ENCODE measurements at places on chromosomes 4 and X.

DNA sequence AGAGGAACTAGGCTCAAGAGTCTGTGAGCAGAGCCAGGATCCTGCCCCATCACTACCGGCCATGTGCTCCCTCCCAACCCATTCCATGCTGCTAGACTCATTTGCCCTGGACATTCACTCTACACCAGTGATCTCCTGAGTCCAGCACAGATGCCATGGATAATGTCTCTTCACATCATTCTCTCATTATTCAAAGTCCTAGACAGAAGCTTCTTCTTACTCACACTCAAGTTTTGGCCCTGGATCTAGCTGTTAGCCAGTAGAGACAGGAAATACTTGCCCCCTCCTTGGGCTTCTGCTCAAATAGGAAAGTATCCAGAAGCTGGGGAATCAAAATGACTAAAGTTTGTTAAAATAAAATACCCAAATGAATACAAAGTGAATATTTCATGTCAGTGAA is 266.8 kb upstream of the LDB2 start:
- DNase-seq: no peak

DNA sequence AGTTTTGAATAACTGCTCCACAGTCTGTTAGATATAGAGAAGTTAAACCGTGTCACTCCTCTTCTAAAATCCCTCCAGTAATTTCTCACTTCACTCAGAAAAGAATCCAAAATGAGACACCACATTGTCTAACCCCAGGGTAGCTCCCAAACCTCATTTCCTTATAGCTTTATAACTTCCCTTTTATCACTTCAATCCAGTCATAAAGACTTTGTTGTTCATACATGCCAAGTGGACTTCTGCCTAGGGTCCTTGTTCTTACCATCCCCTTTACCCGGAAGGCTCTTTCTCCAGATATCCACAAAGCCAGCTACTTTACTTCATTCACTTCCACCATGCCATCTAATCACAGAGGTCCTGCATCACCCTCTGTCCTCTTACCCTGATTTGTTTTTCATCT is 156.2 kb downstream of the GABRB1 start:
- DNase-seq: no peak

DNA sequence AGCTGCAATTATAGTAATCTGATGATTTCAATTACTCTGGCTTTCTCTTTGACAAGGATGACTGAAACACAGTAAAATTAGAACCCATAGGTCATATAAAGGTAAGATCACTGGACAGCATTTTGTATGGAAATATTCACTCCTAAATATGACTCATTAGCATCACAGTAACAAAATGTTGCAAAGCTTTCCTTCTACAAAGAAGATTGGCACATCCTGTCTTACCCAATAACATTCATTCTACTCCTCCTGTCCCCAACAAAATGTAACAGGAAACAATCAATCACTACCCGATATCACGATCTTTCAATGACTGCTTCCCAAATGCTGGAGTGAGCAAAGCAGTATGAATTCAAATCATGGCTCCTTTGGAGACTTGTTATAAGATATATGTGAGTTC is 95.3 kb downstream of the FANCB start:
- DNase-seq: peak; percentile 53

DNA sequence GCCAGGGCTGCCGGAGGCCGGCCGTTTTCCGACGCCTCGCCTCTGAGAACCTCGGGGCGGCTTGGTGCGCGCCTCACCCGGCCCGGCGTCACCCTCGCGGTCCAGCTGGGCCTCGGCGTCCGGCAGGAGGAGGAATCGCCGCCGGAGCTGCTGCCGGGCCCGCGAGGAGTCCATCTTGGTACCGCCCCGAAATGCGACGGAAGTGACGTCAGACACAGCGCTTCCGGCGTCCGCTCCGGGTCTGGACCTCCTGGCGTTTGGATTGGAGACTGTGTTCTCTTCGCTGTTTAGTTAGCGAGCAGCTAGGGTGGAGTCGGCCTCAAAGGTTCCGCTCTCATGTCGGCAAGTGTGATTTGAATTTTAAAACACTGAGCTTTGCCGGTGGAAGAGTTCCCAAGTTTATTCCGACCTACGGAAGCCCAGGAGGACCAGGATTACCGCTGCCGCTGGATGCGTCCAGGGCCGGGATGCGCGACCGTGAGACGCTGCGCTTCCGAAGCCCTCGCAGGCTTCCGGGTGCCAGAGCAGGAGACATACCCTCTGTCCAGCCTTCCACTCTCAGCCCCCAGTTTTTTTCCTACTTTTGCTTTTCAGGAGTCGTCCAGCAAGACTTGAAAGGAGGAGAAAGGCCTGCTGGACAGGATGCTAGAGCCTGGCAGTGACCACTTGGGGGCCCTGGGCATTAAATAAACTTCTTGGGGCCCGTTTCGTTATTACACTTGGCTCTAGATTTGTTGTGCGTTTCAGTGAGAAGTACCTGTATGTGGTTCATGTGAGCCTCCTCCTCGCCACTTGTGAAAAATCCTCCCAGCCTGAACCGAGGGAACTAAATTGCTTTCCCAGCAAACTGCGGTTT is at the start of gene TMEM128:
TMEM128 (minus strand) TSS at position 195 of the 856 bp plus-strand sequence; CDS start at position 174, 21 bp downstream.
- peak; percentile 94 for DNase-seq

- peak; percentile 70 for DNase-seq
These were observed 195.7 kb downstream of the ARHGAP10 start for GRCh38 chr4:147927377-147928137.

DNA sequence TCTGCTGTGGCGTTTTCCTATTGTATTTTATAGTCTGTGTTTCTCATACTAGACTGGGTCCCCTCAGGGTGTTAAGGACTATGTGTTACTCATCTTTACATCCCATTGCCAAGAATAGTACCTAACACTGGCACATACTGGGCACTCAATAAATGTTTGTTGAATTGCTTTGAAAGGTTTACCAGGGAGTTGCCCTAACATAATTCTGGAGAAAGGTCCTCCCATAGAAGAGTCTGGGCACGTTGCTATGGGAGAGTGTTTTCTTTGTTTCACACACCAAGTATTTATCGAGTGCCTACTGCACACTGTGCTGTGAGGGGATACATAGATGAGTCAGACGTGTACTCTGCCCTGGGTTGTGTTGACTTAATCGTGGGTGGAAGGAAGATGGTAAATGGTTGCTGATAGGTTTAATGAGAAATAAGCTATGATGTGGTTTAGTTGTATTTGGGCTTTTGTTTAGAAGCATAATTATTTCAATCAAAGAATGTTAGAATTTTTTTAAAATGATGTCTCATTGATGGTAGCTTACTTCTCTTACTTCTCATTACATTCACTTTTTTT is 42.9 kb downstream of the AFF1 start:
- peak; percentile 87 for DNase-seq

DNA sequence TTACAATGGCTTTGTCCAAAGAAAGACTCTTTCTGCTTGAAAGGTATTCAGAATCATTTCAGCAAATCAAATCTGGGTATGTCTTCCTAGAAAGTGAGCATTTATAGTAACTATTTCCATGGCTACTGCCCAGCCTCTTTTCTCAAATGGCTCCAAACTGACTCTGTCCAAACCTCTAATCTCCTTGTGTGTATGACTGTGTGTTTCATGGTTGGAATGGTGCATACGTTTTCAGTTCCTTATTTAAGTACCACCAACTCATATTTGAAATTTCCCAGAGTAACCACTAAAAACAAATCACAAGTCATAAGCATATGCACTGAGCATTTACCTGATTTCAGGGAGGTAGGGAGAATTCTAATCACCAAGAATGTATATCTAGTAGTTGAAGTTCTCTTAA is 106.0 kb downstream of the TMEM144 start:
- DNase-seq: peak; percentile 84

DNA sequence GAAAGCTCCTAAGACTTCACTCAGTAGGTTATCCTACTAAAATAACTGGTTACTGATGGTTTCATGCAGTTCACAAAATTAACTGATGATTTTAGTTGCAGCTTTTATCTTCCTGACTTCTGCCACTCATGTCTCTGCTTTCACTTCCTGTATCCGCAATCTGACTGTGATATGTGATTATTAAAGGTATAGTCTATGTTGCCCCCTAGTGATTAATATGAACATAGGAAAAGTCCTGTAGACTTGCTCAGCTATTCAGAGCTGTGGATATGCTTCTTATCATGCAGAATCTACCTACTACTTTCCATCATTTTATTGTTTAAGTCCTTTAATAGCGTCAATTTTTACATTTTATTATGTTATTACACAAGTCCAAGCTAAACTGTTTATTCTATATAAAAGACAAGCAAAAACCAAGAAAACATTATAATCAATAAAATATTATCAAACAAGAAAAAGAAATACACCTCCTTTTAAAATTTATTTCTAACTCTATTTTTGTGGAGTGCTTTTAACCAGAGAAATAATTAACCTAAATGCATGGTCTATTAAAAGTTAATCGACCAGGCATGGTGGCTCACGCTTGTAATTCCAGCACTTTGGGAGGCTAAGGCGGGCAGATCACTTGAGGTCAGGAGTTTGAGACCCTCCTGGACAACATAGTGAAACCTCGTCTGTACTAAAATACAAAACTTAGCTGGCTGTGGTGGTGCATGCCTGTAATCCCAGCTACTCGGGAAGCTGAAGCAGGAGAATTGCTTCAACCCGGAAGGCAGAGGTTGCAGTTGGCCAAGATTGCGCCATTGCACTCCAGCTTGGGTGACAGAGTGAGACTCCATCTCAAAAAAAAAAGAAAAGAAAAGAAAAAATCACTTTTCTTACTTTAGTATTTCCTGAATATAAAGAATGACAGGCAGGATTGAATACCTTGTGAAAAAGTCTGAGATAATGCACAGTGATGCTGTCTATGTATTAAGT is 40.4 kb upstream of the TLR2 start:
- DNase-seq: peak; percentile 60

DNA sequence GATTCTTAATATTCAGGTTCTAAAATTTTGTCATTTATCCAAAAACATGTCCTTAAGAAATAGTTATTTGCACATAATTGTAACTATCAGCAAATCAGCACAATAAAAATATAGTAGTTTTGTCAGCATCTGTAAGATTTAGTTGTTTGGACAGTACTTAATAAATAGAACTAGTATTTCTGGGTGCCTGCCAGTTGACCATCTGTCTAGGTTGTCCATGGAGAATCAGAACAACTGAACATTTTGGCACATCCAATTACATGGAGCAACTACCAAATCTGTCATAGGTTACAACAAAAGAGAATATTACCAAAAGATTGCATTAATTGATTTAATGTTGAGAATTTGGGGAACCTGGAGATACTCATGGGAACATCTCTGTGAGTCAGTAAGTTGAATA is 305.5 kb upstream of the TACR3 start:
- DNase-seq: no peak

- no peak for DNase-seq
These were observed 46.6 kb upstream of the CDX4 start for GRCh38 chrX:73400136-73400748.

GRCh38 chr4:184514121-184514988 is 40.0 kb upstream of the IRF2 start:
- DNase-seq: peak; percentile 89

DNA sequence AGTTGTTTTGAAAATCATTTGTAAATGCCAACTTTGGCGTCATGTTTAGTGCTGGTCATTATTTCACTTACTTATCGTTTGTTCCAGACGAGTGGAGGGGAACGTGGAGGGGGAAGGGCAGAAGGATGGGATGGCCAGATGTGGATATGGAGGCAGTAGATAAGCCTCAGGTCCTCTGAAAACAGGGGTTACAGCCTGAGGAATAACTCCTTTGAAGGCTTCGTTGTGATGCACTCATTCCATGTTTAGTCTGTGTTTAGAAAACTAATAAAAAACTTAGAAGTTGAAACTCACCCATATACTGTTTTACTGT is 1.1 kb downstream of the MOB1B start:
- no peak for DNase-seq

DNA sequence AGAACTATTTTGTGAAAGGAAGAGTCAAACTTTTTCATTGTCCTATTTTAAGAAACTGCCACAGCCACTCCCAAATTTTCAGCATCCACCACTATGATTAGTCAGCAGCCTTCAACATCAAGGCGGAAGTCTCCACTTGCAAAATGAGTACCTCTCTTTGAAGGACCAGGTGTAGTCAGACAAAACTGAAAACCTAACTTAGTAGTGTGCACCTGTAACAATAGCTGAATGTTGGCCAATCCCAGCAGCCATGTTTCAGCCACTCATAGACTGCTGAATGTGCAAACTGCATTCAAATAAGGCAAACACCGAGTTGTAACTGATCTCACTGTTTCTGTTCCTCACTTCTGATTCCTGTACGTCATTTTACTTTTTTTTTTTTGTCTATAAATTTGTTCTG is 341.1 kb downstream of the IL15 start:
- DNase-seq: no peak

DNA sequence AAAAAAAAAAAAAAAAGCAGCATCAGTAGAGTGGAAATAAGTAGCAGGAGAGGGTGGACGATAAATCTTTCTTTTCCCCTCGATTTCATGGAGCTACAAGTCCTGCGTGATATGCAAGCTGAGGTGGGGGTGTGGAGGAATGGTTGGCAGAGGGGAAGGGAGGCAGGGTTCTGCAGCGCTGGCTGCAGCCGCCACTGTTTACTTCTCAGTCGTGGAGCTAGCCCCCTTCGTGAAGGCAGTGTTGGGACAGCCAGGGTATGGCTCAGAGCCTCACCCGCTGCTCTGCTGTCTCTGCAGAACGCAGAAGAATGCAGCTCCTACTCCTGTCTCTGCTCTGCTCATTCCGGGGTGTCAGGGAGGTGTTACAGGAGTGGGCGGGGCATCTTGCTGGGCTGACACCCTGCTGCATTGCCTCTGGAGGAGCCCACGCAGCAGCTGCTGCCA is 140.6 kb downstream of the GPM6A start:
- peak; percentile 3 for DNase-seq

DNA sequence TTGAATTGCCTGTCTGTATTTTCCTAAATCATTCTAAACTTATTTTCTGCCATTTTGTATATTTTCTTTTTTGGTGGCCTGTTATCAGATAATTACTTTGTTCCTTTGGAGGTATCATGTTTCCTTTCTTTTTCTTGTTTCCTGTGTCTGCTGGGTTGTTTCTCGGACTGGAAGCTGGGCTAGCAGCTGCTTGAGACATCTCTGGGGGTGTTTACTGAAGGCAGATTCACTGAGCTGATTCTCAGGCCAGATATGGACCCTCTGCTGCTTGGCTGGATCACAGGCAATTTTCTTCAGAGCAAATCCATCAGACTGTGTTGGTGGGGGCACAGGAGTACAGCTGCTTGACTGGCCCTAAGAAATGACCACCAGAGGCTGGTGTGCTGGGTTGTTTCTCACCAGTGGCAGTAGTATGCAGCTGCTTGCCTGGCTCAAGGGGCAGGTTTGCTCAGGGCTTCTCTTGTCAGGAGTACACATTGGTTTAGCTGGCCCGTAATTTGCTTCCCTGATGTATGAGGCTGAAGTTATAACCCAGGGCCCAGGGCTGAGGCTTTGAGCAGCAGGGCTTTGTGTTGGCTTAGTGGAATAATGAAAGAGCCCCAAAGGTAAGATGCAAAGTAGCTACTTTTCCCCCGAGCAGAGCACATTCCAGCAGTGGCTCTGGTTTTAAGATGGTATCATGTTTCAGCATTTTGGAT is 680.6 kb downstream of the TECRL start:
- peak; percentile 0 for DNase-seq

DNA sequence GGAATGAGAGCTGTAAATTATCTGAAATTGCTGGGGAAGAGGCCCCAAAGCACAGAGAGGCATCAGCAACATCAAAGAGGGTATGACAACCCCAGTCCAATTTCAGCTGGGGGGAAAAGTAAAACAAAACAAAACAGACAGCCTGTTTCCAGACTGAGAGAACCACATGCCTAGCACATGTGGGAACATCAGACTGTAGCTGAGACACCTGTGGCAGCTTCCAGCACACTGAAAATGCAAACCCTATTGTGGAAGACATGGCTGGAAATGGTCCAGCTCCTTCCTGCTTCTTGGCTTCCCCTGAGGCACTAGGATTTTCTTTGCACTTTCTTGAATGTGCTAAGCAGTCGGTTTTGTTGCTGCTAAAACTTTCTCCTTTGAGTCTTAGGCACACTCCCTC is 240.9 kb upstream of the STS start:
- no peak for DNase-seq

Data from iris pigment epithelial cell (primary cell).